Activated CD8-positive, alpha-beta T cell treated with anti-CD3 and anti-CD28 coated beads, Interleukin-2, amount 10 ng/mL, durations not matched to agents 7 days and 5 days (primary cell): ENCODE measurements at places on chromosomes 5 and 9.

DNA sequence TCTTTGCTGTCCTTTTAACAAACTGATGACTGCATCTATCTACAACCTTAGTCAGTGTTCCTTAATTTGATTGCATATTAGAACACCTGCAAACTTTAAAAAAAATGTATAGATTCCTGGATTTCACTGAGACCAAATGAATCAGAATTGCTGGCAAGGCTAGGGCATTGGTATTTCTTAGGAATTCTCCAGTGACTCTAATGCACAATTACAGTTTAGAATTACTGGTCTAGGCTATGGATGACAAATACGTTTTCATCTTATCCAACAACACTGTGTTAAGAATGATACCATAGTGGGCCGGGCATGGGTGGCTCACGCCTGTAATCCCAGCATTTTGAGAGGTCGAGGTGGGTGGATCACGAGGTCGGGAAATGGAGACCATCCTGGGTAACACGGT lies 545.9 kb upstream of the RIOK2 start:
- no peak for DNase-seq

DNA sequence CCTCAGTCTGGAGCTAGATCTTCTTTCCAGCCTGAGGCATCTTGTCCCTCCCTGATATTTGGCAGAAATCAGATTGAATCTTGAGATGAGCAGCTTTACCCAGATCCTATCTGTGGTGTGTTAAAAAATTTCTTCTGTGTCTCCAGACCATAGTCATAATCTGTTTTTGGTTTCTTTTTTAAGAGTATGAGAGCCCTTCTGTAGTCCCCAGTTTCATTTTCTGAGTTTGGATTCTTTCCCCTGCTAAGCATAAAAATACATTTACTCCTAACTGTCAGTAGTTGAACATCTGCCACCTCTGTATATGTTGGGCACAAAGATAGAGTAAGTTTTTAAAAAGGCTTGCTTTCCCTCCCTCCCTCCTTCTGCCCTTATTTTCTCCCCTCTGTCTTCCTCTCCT lies 137.7 kb downstream of the CNTLN start:
- DNase-seq: no peak

- DNase-seq: no peak
Observed at GRCh38 chr5:143509758-143510221, 106.3 kb upstream of the NR3C1 start.

DNA sequence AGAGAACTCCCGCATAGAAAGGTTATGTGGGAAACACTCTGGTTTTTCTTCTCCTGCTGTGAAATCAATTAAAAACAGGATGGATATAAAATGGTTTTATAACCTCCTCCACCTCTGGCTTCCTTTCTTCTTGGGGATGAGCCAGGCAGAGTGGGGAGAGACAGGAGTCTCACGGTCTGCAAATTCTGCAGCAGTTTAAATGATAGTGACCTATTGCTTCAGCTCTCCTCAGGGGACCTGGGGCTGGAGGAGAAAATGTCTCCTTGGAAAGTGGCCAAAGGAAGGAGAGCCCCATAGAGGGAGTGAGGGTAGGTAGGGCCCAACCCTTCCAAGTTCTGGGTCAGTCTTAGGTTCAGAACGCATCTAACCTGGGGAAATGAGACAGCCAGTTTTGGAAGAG lies 118.8 kb downstream of the MTX3 start:
- DNase-seq: no peak

GRCh38 chr9:113911850-113912557 lies 35.9 kb downstream of the ZNF618 start:
- DNase-seq: no peak

DNA sequence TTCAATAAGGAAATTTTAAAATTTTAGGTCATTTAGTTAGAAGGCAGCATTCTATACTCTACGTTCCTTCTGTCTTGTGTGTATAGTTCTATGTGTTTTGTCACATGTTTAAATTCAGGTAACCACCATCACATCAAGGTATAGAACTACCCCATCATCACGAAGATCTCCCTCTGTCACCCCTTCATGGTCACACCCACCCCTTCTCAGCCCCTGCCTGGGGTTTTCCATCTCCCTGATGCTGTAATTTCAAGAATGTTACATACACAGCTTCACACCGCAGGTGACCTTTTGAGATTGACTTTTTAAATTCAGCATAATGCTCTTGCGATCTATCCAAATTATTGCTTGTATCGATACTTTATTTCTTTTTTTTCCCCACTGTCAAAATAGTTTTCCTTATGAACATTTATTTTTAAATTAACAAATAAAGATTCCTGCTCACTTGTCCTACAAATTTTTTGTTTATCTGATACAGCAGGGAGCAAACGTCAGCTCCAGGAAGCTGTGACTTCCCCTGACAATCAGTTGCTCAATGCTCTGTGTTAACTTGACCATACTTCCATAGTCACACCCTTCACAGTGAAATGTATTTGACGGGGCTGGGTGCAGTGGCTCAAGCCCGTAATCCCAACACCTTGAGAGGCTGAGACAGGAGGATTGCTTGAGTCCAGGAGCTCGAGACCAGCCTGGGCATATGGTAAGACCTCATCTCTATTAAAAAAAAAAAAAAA lies 10.2 kb downstream of the BTNL8 start:
- no peak for DNase-seq

GRCh38 chr9:110427497-110428104 lies 89.9 kb upstream of the TXNDC8 start:
- peak; percentile 31 for DNase-seq

GRCh38 chr5:40578501-40579451 lies 100.9 kb upstream of the PTGER4 start:
- no peak for DNase-seq

GRCh38 chr5:36494841-36495601 lies 111.4 kb upstream of the SLC1A3 start:
- no peak for DNase-seq

DNA sequence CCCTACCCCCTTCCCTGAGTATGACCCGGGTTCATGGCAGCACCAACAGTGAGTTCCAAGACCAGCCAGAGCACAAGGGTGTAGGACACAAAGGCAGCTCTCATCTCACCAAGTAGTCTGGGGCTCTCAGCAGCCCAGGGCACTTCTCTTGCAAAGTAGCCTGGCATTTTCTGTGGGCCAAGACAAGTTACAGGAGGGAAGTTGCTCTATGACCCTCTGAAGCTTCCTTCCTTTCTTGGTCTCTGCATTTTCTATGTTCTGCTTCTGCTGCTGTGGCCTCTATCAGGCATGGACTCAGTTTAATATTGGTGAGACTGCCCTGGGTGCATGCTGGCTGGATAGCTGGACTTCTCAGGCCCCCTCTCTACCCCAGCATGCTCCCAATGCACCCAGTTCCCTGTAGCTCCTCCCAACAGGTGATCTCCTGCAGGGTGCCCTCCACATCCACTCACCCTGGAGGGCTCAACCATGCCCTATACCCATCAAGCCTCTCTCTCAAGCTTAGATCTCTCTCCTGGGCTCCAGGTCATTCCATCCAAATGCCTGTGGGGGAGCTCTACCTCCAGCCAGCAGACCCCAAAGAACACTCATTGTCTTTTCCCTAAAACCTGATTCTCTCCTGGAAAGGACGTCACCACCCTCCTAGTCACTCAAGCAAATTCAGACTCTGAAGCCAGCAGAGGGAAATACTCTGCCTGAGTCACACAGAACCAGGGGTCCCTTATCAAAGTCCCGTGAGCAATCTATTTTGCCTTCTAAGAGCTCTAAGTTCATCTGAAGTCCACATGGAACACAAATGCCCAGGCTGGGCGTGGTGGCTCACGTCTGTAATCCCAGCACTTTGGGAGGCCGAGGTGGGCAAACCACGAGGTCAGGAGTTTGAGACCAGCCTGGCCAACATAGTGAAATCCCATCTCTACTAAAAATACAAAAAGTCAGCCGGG lies 13.8 kb downstream of the TBC1D2 start:
- DNase-seq: no peak

GRCh38 chr5:10441992-10442435 lies 335 bp downstream of the ROPN1L start:
- no peak for DNase-seq

DNA sequence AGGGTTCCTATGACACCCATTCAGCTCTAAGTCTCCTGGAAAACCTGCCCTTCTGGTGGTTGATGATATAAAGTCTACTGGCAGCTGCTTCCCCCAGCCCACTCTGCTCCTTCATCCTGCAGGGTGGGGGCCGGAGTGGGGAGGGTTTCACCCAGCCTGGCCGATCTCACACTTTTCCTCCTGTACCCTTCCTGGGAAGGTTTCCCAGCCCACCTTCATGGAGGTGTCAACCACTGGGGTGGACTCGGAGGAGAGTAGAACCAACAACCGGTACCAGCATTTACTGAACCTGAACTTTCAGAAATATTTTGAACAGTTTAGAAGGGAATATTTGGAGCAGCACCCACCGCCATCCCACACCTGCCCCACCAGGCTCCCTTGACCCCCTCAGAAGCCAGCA lies 30.4 kb downstream of the ROR2 start:
- no peak for DNase-seq

GRCh38 chr5:104932431-104932830 lies 1369.8 kb upstream of the NUDT12 start:
- no peak for DNase-seq

GRCh38 chr9:14608540-14608939 lies 84.7 kb downstream of the ZDHHC21 start:
- DNase-seq: no peak

GRCh38 chr5:83197326-83197967 lies 120.1 kb downstream of the XRCC4 start:
- DNase-seq: no peak

DNA sequence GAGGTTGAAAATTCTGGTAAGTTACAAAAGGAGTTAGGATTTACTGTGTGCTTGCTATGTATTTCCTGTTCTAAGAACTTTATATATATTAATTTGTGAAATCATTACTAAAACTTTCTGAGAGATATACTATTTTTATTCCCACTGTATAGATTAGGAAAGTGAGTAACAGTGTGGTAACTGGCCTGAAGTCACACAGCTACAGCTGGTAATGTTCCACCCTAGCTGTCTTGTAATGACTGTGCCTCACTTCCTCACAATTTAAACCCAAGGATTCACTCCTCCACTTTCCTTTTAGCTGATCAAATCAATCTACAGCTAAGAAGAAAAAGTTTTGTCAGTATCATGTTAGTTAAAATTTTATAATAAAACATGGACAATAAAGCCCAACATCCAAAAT lies 278.8 kb downstream of the GAS1 start:
- no peak for DNase-seq

DNA sequence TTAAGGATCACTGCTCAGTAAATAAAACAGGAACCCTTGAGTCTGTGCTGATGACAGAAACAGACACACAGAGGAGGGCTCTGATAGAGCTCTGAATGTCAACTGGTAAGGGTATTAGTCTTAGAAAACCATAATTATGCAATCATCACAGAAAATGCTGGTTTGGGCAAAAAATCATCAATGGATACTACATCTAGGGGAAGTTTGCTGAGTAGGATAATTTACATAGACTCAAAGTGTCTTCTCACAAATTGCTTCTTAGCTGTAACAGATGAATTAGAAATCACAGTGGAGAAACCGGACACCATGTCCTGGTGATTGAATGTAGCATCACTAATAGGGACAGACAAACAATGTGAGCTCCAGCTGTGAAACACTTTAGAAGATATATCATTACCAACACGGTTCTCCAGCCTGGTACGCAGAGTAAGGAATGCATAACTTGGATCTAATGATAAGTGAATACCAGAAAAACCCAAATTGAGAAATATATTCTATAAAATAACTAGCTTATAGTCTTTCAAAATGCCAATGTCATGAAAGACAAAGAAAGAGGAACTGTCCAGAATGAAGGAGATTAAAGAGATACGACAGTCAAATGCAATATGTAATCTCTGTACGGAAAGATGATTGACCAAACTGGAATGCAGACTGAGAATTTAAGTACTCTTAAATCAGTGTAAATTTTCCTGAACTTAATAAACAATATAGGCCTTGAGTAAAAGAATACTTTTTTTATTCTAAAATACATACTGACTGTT lies 17.3 kb downstream of the CHD1 start:
- DNase-seq: no peak

GRCh38 chr5:149413477-149414210 lies 34.6 kb upstream of the IL17B start:
- DNase-seq: no peak

GRCh38 chr5:125037020-125037419 lies 290.6 kb upstream of the ZNF608 start:
- DNase-seq: no peak

- no peak for DNase-seq
Observed at GRCh38 chr5:36422952-36423351, 121.2 kb upstream of the RANBP3L start.

GRCh38 chr5:65364907-65365306 lies 116.8 kb downstream of the ADAMTS6 start:
- no peak for DNase-seq

DNA sequence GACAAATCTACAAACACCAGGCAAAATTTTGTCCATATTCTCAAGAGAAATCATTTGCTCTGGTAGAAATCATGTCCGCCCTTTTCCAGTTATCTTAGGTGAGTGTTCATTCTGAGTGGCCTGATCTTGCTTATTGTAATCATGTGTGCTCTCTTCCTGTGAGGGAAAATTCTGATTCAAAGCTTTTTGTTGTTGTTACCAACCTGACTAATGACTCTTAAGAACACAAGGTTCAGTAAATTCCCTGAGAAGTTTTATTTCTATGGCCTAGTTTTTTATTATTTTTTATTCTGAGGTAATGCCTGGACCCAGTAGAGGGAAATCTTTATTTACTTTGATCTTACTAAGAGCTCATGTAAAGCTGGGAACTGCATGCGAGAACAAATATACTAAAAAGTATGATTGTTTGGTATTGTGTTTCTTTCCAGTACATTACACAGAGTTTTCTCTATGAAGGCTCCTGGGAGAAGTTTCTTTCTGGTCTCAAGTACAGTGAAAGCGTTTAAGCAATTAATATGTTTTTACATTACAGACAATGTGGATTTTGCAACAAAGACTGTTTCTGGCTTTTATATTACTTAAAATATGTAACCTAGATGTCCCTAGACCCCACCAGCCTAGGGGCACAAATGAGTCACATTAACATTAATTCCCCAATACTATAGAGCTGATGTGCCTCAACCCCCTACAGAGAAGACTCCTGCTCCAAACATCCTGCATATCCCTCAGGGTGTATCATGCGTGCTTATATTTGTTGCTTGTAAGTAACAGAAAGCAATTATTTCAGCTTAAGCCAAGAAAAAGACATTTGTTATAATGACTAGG lies 138.1 kb downstream of the TMEM167A start:
- no peak for DNase-seq

DNA sequence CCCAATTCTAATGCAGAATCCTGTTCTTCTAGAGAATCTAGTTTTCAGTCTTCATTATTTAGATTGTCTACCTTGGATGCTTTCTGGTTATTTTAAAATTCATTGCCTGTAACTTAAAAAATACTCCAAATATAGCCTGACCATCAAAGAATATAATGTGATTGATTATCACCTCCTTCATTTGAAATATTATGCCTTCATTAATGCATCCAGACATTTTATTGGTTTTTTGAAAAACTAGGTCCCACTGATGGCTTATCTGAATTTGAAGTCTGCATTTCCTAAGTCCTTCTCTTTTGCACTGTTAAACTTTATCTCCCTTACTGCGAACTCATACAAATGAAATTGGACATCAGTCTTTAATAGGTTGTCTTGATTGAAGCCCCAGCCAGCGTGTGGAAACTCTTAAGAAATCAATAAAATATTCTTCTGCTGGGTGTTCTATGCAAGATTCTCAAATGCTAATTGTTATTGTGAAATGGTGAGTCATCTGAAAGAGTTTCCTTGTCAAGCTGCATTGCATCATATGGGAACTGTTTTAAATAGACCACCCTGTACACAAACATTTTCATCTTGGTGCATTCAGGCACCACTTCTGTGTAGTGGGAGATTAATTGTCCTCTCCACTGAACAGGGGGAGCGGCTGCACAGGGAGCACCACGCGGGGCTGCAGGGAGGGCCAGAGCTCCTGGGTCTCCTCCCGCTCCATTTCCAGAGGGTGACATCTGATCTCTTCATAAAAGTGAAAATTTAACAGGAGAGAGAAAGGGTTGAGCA lies 92.3 kb upstream of the FANCC start:
- no peak for DNase-seq
